ENCODE measurements at places on chromosomes 1 and 21.

DNA sequence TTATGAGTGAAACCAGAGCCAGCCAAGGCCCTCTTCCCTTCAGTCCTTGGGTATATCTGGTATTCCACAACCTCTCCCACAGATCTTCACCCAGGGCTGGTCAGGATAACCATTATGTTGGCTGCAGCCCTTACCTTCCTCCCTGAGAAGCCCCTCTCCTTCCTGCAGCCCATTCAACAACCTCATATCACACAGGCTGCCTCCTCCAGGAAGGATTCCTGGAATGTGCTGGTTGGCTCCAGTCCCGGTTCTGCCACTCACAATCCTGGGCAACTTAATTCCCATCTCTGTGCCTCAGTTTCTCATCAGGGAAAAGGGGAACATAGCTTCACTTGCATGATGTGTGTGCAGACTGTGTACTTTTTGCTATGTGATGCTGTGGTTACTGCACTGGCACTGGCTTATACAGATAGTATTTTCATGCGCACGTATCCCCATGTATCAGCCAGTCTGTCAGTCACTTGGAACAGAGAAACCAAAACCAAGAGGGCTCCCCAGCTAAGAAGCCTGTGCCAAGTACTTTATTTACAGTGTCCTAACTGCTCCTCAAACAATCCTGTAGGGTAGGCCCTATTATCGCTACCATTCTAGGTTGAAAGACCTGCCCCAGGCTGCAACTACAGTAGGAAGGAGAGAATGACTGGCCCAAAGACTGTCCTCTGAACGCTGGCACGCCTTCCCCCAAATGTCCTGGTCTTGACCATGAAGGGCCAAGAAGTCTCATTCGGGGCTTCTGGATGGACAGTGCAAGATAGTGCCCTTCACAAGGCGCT, 39.9 kb upstream of the PPP1R15B start:
- no peak for DNase-seq

GRCh38 chr1:30732277-30732996, 9.1 kb upstream of the MATN1 start:
- DNase-seq = no peak

- no peak for DNase-seq
These were observed 867 bp upstream of the TIMM17A start for GRCh38 chr1:201954263-201955008.

DNA sequence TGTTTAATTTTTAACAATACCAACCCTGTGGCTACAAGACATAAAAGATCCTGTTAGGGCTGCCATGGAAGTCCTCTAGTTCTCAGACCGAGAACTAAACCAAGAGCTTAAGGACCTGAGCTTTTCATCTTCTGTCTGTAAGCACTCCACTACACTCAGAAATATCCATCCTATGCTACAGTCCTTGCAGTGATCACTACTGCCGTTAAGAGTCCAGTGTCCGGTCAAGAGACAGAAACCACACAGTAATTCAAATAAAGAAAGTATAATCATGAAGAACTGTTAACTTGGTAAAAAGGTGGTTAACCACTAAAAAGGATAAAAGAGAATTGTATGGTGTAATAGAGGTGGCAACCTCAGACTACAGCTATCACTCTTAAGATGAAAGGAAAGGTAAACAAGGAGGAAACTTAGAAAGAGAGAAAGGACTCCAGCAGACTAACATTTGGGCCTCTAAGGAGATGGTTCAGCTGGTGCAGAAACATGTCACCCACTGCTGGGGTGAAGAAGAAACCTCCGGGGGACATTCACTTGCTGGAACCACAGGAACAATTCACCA, 22.1 kb upstream of the PRDX6 start:
- no peak for DNase-seq

GRCh38 chr1:77347646-77348045, 65.8 kb downstream of the AK5 start:
- no peak for DNase-seq

GRCh38 chr1:4108758-4109627, 208.9 kb upstream of the C1orf174 start:
- DNase-seq = no peak

GRCh38 chr21:31570824-31571566, 88.5 kb upstream of the SOD1 start:
- no peak for DNase-seq

- DNase-seq = no peak
These were observed 18.8 kb downstream of the RNF220 start for GRCh38 chr1:44423591-44424537.

DNA sequence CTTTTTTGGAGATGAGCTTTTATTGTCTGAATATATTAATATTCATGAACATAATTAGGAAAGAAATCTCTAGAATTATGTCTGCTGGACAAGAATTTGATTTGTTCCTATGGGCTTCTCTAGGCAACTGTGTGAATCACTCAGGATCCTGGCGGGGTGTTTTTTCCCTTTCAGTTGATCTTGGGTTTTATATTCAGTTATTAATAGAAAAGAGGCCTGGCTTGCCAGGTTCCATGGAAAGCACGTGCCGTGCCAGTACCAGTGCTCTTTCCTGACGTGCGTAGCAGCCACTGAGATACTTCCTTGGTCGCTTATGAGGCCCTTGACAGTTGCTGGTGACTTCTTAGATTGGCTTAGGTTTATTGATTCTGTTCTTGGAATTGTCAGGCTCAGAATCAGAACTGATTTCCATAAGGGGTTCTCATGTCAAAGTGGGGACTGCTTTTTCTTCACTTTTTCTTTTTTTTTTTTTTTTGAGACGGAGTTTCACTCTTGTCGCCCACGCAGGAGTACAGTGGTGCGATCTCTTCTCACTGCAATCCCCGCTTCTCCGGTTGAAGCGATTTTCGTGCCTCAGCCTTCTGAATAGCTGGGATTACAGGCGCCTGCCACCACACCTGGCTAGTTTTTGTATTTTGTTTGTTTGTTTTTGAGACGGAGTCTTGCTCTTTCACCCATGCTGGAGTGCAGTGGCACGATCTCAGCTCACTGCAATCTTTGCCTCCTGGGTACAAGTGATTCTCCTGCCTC, 48.7 kb upstream of the KIF1B start:
- no peak for DNase-seq

- no peak for DNase-seq
These were observed 304 bp downstream of the PLPPR5 start for GRCh38 chr1:99004254-99004860.

DNA sequence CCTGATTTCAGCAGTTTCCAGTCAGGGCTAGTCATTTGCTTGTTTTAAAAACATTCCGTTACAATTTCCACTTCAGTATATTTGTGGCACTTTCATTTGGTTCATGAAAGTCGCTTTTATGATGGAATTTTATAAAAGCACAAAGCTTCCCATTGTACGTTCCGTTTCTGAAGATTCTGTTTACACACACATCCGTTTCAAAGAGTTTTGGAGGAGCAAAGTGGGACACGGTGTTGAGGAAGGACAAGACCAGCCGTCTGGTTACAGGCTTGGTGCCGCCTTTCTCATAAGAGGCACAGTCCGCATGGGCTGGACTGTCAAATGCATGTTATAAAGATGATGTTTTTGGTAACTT, 60.3 kb downstream of the FAAP20 start:
- no peak for DNase-seq
